ENCODE measurements at places on chromosomes 2 and 18. TPM values are rescaled to one million over a fixed set of nuclear protein-coding genes. Genes with fewer than 3 reads are reported as not detected.

DNA sequence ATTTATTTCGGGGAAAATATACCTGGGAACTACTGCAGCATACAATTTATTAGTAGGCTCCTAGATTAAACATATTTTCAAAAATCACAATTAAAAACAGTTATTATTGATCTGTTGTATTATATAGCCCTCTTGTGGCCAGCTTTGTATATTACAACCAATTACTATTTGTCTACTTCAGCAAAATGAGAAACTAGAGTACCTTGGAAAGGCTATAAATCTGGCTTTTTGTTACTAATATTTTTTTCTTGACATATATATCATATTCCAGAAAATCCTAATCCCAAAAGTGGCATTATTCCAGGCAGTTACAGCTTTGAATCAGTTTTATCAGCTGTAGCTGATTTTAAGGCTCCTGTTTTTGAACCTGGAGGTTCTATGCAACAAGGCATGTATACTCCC is 101.2 kb downstream of the UBR3 start:
- DNase-seq = no peak

TNS1 gene
- total RNA-seq = 154 TPM

DNA sequence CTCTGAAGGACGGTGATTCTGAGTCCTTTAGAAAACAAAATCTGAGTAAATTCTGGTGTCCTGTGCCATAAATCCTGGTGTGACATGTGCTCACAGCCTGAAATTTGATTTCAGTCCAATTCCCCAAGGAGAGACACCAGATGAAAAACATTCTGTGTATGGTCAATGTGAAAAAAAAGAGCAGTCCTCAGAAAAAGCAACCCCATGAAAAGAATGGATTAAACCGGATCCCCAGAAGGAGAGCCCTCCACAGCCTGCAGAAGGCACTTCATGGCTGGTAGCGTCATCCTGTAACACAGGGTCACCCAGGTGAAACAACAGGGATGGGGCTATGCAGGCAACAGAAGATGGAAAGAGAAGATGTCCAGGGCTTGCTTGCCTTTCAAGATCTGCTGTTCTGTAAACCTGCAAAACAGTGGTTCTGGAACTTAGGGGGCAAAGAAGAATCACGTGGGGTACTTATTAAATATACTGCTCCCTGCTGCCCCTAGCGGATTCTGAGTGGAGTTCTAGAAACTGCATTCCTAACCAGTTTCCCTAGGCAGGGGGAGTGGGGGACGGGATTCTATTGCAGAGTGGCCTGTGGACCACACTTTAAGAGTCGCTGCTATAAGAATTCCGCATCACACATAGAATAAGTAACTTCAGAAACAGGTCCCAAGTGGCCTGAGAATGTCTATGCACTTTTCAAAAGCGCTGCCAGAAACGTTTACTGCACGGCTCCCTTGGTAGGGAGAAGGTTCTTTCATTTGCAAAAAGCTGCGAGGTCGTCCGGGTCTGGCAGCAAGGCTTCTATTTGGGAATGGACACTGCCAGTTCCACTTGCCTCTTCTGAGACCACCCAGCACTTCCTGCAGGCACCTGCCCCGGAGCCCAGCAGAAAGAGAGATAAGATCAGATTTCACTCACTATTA is 118.9 kb upstream of the ARL5A start:
- no peak for DNase-seq

DNA sequence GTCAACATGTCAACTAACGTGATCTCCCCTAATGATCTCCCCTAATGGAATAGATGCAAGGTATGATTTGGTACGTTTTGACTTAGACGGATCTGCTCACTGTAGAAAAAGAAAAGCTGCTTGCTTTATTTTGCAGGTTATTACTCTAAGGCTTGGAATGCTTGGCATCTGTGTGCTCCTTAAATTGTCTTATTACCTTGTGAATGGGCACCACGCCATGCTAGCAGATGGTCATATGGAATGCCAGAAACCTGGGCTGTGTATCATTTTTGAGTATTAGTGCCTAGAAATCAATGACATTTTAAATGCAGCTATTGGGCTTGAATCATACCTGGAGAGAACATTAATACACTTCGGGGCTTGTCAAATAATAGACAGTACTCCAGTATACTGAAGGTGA is 16.5 kb upstream of the FIGN start:
- no peak for DNase-seq

CGREF1 gene
- 16.4 TPM for total RNA-seq

CYP26B1 gene
- total RNA-seq = 3.9 TPM

FAP gene
- 36.0 TPM for total RNA-seq

- DNase-seq = no peak
These were observed 55.7 kb upstream of the MAPRE3 start for GRCh38 chr2:26914659-26915310.

MEP1B gene
- 0.15 TPM for total RNA-seq

MLPH gene
- 15.5 TPM for total RNA-seq

ARHGAP28 gene
- total RNA-seq = 10.8 TPM

C1QL2 gene
- 0.66 TPM for total RNA-seq

GRCh38 chr2:204544961-204545860 is at the start of gene PARD3B:
Gene PARD3B (plus strand): TSS chr2:204545475. CDS start chr2:204546000, 525 bp downstream.
- no peak for DNase-seq

- no peak for DNase-seq
These were observed 691.4 kb upstream of the FSHR start for GRCh38 chr2:49845671-49846070.

ARL6IP6 gene
- 28.4 TPM for total RNA-seq

ACTG2 gene
- 3.8 TPM for total RNA-seq

DNA sequence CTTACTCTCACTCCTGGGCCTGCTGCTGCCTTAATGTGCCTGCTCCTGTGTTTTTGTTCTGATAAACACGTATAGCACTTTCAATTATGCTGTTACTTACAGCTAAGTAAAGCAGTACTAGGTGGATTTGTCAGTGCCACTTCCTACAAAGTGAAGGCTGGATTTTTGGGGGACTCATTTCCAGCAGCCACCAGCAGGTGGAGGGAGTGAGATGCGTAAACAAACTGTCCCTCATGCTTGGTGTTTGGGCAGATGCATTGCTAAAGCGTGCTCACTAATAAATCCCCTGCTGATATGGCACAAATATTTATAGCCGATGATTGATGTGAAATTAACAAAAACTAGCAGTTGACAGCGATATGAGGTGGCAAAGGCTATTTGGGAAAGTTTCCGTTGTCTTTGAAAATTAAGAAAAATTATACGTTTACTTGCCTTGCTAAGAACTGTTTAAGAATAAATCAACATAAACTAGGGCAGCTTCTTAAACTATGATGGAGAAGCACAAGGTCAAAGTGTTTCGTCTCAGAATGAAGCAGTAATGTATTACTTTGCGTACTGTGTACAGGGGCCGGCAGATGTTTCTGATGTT is 101.7 kb downstream of the AGAP1 start:
- peak; percentile 57 for DNase-seq

GRCh38 chr2:231017231-231017598 is 20.1 kb upstream of the C2orf72 start:
- DNase-seq = no peak

ZNF2 gene
- total RNA-seq = 3.6 TPM

- DNase-seq = no peak
These were observed 46.9 kb downstream of the CABYR start for GRCh38 chr18:24185805-24186204.

DNA sequence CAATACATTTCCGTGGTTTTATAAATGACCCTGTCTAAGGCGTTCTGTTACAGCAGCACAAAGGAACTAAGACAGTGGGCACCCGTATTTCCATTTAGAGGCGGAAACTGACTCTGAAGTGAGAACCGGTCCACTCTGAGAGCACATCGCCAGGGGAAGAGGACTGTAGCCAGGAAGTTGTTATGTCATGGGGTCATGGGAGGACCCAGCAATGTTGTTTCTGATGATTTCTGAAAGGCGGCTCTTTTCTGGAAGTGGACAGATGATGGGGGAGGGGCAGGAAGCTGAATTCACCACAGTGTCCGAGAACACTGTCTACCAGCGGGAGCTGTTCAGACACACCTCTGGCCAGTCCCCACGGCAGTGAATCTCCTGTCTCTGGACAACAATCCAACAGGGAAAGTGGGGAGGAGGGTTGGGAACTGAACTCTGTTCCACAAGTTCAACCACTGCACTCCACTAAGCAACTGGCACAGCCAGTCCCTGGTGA is 2.1 kb upstream of the LRRFIP1 start:
- no peak for DNase-seq

CD207 gene
- total RNA-seq = 0.33 TPM

SRD5A2 gene
- total RNA-seq = 0.33 TPM

DNA sequence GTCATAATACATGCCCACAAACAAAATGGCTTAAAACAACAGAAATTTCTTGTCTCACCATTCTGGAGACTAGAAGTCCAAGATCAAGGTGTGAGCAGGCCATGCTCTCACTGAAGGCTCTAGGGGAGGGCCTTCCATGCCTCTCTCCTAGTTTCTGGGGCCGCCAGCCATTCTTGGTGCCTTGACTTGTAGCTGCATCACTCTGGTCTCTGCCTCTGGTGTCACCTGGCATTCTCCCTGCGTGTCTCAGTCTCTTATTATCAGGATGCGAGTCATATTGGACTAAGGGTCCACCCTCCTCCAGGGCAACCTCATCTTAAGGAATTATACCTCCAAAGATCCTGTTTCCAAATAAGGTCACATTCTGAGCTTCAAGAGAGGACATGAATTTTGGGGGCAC is 76.1 kb downstream of the KCNF1 start:
- no peak for DNase-seq

DNA sequence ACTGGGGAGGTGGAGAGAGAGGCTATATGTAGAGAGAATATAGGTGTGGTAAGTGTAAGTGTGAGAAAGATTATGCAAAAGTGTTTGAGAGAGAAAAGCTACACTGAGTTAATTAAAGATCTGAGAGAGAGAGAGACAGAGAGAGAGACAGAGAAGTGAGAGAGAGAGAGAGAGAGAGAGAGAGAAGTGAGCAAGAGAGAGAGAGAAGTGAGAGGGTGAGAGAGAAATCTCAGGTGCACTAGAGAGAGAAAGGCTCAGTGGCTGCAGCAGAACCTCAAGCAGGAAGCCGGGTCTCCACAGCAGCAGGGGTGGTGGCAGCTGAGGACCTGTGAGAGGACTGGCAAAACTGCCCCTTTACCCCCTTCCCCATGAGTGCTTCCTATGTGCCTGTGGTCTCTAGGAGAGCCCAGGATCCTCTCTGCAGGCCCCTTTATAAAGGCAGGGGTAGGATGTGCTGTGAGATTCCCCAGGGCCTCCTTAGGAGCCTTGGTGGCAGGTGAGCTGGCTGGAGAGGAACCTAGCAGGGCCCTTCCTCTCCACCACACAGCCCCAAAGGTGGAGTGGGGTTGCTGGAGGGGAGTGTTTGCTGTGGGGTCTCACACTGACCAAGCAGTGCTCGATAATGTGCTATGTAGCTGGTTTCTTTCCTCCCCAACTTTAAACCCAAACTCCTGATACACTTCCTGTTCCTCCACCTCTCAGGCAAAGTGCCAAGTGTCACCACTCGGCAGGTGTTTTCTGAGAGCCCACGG is 52.6 kb downstream of the SLC4A5 start:
- DNase-seq = no peak

PLGLB1 gene
- 6.0 TPM for total RNA-seq

GRCh38 chr18:12394428-12394827 is 13.3 kb upstream of the PRELID3A start:
- DNase-seq = no peak

STK17B gene
- total RNA-seq = 51.7 TPM

DNA sequence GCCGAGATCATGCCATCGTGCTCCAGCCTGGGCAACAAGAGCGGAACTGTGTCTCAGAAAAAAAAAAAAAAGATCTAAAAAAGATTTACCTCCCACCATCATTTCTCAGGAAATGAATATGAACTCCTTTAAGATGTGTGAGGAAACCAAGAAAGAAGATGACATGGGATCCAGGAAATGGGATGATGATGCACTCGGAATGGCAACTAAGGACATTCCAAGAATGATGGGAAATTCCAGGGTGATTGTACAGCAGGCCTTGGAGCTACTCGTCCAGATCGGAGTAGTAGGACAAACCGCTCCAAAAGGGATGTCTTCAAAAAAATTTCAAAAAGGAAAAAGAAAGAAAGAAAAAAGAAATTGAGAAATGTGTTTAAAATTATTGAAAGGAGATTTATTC is 84.9 kb upstream of the PMAIP1 start:
- no peak for DNase-seq

- no peak for DNase-seq
These were observed 32.0 kb downstream of the SMCHD1 start for GRCh38 chr18:2687390-2688001.

DNA sequence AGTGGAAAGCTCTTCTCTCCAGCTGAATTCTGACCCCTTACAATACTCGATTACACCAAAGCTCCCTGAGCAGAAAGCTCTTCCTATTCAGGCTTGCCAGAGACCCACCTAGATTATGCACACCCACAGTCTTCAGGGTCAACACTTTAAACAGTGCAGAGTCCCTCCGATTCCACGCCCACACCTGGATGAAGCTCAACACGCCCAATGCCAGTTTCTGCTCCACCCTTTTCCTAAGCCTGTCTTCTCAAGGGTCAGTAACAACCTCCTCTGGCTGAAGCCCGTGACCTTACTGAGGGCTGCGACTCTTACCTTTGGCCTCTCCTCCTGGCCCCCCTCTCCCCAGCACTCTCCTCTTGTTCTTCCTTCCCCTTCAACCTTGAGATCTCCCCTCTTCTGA is 492.0 kb upstream of the SALL3 start:
- DNase-seq = no peak

GRCh38 chr2:196963961-196964360 is 37.5 kb upstream of the PGAP1 start:
- DNase-seq = no peak

Data from breast epithelium (tissue), 4 donors.